Transverse colon (tissue), 4 donors: ENCODE measurements at places on chromosomes 1 and 21. TPM values are rescaled to one million over a fixed set of nuclear protein-coding genes. Genes with fewer than 3 reads are reported as not detected.

The TMPRSS2 gene
- total RNA-seq, result 557 TPM

The SPTA1 gene
- total RNA-seq, result not detected

The CHIA gene
- not detected for total RNA-seq

The TNFRSF14 gene
- total RNA-seq, result 178 TPM

DNA sequence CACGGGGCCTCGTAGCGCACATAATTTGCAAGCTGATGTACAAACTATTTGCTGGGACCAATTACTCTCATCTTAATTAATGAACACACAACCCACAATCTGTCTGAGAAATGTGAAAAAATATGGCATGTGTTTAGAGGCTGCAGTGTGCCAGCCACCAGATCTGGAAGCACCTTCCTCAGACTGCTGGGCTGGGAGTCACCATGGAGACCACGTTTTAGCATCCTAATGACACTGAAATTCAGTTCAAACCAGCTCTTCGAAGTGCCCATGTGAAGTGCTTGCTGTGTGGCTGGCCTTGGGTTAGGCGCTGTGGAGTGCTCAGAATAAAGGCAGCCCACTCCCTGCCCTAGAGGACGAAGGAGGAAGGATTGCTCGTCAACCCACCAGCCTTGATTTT, 482.4 kb downstream of the OMA1 start:
- no peak overlapping the region for H3K27ac ChIP-seq
- H3K4me3 ChIP-seq, result no peak overlapping the region
- no peaks in the 10 kb centered on the region for H3K4me1 ChIP-seq

DNA sequence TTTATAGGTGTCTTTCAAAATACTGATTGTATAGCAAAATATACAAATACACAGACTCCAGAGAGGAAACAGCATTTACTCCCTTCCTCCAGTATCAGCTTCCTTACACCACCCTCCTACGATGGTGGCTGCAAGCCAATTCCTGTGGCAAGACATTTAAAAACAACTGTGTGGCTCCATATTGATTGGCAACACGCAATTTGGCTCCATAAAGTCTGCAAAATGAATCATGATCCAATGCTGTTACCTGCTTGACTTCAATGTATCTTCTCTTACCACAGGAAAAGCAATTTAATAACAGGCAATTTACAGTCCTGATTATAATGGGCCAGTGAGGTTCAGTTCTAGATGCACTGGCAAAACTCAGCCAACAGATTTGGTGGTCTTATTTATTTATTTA, 19.7 kb upstream of the ATP6V1G3 start:
- no peaks in the 10 kb centered on the region for H3K4me1 ChIP-seq
- DNase-seq, result no peak
- H3K4me3 ChIP-seq, result no peak overlapping the region
